ENCODE measurements at places on chromosomes 16 and 17.

- peak; percentile 54 for DNase-seq
Observed at GRCh38 chr17:64252831-64253230, 10.2 kb downstream of the TEX2 start.

GRCh38 chr17:19867329-19868078, at the start of gene ULK2:
TSS of gene ULK2 (minus strand) at chr17:19867936. CDS start at chr17:19867417, 519 bp downstream.
- DNase-seq = peak; percentile 92

DNA sequence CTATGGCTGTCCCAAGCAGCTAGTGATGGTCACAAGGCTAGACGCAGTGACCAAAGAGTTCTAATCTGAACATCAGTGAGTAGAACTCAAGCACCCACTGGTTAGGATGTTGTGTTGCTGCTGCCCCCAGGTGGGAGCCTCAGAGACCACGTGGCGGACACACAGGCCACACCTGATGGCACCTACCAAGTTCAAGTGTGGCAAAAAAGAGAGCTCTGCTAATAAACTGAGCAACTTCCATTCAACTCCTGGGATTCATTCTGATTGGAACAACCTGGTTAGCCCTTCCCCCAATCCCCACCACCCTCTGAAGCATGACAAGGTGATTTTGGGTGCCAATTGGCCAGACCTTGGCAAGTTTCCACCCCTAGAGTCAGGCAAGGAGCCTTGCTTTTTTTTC, 3.5 kb upstream of the LCMT1 start:
- peak; percentile 5 for DNase-seq

GRCh38 chr17:7237761-7238419, 1.4 kb downstream of the PHF23 start:
- DNase-seq = peak; percentile 84

DNA sequence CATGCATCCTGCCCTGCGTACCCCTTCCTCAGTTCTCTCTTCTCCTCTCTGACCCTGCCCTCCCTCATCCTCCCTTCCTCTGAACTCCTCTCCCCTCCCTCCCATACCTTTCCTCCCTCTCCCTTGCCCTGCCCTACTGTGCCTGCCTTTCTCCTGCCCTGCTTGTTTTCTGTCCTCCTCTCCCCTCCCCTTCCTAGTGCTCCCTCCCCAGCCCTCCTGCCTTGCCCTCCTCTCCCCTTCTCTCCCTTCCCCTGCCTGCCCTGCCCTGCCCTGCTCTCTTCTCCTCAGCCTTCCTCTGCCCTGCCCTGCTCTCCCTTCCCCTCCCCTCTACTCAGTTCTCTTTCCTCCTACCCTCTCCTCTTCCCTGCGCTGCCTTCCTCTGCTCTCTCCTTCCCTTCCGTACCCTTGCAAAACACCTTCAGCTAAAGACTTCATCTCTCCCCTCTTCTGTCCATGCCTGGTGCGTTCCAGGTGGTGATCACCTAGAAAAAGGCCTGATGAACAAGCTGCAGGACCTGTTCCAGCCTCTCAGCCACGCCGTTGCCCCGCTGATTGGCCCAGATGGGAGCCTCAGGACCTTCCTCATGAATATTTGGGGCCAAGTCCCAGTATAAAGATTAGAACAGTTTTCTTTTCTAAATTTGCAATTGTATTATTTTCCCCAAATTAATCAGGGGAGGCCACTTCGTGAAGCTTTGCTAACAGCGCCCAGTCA, 290.5 kb downstream of the CPPED1 start:
- no peak for DNase-seq

- peak; percentile 68 for DNase-seq
Observed at GRCh38 chr17:19002805-19003542, 1.6 kb downstream of the FAM83G start.

DNA sequence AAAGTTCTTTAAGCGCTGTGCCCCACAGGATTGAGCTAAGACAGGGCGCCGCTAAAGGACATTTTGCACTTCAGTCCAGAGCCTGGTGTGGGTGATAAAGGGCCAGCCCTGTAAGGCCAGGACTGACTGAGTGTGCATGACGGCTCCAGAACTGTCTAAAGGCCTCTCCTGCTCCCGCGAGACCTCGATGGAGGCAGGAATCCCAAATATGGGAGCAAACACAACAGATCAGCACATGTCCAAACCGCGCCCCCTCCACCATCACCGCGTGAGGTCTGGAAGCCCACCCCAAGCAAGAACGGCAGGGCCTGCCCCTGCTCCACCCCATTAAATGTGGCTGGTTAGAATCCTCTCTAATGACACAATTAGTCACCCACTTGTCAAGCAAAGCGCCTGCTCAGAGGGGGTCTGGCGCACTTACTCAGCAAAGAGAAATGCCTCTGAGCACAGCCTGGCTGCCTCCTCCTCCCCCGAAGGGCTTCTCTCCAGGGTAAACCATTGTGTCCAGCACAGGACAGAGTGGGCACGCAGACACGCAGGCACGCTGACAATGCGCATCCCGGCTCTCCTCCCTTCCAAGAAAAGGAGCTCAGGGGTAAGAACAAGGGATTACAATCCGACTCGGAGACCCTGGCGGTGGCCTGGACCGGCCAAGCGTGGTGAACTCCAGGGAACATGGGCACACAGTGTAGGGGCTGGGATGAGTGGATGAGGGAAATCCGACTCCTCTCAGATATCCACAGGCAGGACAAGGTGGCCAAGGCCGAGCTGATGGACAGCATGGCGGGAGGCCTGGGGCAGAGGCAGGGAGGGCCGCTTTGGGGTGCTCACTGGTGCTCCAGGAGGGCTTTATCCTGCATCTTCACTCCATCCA, 1.5 kb downstream of the MXRA7 start:
- DNase-seq = peak; percentile 98

DNA sequence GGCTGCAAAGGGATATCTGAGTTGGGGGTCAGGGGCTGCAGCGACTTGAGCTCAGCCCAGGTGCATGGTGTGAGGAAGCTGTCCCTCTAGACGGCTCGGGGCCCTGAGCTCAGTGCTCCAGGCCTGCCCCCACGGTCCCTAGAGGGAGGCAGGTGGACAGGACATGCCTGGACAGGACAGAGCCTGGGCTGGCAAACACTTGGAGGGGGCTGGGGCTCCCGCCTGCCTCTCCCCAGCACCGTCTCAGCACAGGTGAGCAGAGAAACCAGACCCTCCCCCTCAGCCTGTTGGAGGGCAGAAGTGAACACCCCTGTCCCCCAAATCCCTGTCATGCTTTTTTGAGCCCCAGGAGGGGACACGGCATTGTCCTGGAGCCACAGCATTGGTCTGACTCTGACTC, 11.4 kb upstream of the SLC38A10 start:
- DNase-seq = no peak

All from astrocyte of the hippocampus (primary cell).